Left ventricle myocardium superior (tissue), 1 donor: ENCODE measurements at places on chromosomes 1 and 21. TPM values are rescaled to one million over a fixed set of nuclear protein-coding genes. Genes with fewer than 3 reads are reported as not detected.
A peak's percentile ranks its signal among the peaks of the same experiment; 100 is the strongest.

NUDT17 gene
- total RNA-seq = 3.4 TPM

RBM11 gene
- not detected for total RNA-seq

HMGCS2 gene
- 149 TPM for total RNA-seq

CSMD2 gene
- 0.22 TPM for total RNA-seq

DIPK1A gene
- 7.3 TPM for total RNA-seq

ALX3 gene
- not detected for total RNA-seq

SLC44A5 gene
- total RNA-seq = 0.27 TPM

DNA sequence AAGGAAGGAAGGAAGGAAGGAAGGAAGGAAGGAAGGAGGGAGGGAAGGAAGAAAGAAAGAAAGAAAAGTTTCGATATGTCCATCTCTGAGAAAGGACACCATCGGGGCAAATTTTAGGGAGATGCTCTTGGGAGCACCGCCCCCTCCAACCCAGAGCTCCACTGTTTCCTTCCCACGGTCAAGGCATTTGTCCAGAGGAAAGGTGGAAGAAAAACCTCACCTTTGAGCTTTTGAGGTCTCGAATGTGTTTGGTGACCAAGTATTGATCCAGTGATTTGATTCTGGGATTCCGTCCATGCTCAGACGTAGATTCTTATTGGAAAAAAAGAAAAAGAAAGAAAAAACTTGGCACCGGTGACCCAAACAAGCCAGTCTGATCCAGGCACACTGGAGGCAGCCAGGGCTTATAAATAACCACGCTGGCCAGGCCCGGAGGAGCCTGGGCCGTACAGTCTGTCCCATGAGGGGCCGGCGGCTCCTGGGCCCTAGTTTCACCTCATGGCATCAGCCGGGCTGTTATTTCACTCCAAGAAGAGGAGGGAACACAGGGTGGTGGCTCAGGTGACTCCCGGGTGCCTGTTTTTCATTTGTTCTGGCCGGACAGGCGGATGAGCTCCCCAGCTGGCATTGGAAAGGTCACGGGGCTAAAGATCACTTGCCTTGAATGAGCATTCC lies 36.1 kb upstream of the SLC25A33 start:
- peak; percentile 63 for DNase-seq

- no peak for DNase-seq
These were observed 55.2 kb upstream of the TPTE start for GRCh38 chr21:10466200-10466599.

GRCh38 chr1:59690171-59690930 lies 124.4 kb upstream of the HOOK1 start:
- DNase-seq = no peak

DNA sequence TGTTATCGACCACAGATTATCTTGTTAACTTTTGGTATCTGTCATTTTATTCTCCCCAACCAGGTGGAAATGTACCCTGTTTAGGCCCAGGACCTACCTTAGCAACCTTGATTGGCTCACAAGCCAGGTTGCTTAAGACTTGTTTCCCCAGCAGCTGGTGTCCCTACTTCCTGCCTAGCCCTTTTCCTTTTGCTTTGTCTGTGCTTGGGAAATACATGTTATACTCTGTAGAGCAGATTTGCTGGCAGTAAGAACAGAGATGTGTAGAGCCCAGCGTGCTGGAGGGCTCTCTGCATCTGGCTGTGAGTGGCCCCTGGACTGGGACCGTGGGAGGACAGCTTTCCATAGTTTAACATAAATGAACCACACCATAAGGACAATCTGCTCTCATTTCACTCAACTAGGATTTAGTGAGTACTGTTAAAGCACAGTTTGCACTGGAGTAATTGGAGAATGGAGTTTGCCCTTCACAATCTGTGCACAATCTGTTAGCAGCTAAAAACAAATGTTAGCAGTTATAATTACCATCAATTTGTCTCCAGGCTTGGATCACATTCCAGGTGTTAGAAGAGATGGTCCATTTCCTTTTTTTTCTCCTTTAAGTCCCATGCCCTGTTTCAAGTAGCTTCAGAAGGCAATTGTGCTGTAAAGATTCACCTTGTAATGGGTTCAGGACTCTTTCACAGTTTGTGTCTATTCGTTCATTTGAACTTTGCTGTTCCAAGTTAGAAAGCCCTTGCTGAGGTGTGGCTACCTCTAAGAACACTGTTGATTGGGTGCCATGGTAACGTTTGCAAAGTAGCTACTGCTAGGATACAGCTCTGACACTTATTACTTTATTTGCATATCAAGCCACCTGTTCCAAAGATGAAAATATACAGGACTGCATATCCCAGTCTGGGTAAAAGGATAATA lies at the start of gene APOBEC4:
Gene APOBEC4, minus strand, starts transcription at position 770 of the 915 bp plus-strand sequence. CDS start 4,535 bp downstream, outside the sequence.
- DNase-seq = no peak

- DNase-seq = no peak
These were observed 67.6 kb upstream of the ST6GALNAC5 start for GRCh38 chr1:76799700-76800099.

DNA sequence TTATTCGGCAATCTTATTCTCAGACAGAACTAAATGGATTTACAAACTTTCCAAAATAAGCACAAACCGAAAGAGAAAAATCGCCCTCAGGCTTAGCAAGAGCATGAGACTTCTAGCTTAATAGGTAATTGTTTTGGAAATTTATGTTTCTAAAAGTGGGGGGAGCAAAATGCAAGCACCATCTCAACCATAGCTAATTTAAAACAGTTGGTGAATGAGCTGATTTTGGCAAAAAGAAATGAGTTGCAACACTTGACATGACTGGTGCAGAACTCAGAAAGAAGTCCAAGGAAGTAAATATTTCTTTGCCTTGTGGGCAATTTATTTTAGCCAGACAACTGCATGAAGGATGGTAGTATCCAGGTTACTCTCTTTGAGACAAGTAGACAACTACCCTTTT lies 71.5 kb upstream of the PTGFR start:
- no peak for DNase-seq

- DNase-seq = no peak
These were observed 123.2 kb downstream of the ADSS2 start for GRCh38 chr1:244328476-244328875.

GRCh38 chr1:163985700-163986099 lies 573.3 kb upstream of the PBX1 start:
- no peak for DNase-seq

- DNase-seq = no peak
These were observed 81.9 kb downstream of the SPATA17 start for GRCh38 chr1:217712925-217713597.

DNA sequence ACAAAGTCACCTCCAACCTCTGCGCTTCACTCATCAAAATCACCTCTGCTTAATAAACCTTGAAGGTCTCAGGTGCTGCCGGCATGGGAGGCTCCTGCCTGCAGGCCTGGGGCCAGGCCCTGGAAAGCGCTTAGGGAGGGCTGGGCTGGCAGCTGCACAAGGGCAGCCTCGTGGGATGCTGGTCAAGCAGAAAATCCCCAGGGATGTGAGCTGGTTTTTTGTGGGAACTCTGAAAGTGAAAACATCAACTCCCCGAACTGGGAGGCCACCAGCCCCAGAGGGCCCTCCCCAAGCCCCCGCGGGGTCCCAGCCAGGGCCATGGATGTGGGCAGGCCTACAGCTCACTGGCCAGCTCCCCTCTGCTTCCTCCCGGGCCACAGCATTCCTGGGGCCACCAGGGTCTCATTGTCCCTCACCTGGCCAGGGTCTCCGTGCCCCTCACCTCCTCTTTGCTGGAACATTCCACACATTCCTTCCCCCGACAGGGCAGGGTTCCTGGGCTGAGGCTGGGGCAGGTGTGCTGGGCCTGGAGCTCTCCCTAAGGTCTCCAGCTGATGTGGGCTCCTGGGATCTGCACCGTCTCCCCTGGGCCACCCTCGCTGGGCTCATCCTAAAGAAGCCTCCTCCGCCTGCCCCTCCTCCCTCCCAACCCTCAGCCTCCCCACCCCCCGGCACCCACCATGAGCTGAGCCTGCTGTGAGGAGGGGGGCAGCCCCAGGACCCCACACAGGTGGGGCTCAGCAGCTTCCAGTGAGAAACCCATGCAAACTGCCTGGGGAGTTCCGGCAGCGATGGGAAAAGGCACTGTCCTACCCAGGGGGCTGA lies 36.0 kb upstream of the POFUT2 start:
- peak; percentile 24 for DNase-seq

- no peak for DNase-seq
These were observed at the start of gene KRTAP19-1 for GRCh38 chr21:30480145-30480544. TSS of gene KRTAP19-1 (minus strand) at chr21:30480367. CDS start at chr21:30480317, 50 bp downstream.

DNA sequence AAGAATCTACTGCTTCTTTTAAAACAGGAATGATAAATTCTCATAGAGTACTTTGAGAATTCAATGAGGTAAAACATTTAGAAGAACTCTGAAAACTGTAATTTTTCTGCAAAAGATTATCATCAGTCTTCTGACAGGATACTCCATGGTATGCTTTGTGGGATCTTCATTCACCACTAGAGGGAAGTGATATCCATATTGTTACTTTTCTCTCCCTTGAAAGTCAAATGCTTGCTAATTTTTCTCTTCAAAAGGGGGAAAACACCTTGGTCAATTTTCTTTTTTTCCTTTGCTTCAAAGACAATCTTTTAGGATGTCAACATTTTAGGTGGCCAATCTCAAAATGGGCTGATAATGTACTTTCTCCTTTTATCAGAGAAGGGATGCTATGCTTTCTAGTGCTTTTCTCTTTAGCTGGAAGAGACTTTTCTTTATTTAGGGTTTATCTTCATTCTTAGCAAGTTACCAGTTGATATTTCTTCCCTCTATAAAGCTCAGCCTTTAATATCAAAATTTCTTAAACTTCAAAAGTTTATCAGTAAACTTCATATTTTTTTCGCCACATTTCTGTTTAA lies 95.5 kb downstream of the NEGR1 start:
- no peak for DNase-seq

- DNase-seq = no peak
These were observed 707.0 kb downstream of the AMY1C start for GRCh38 chr1:104456724-104457123.

DNA sequence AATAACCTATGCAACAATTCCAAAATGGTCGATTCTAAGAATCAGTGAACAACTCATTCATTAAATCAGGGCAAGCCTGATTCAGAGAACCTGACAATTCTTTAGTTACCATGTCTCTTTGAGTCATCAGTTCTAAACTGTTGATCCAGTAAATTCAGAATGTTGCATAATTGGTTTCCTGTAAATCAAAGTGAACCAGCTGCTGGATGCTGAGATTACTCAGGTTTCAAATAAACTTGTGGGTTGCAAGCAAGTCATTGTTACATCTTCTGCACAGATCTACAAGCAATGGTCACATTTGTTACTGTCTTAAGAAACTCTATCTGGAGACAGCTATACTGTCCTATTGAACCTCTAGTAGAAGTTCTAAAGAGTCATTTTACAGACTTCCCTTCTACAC lies 16.5 kb downstream of the PLA2G2D start:
- no peak for DNase-seq

DNA sequence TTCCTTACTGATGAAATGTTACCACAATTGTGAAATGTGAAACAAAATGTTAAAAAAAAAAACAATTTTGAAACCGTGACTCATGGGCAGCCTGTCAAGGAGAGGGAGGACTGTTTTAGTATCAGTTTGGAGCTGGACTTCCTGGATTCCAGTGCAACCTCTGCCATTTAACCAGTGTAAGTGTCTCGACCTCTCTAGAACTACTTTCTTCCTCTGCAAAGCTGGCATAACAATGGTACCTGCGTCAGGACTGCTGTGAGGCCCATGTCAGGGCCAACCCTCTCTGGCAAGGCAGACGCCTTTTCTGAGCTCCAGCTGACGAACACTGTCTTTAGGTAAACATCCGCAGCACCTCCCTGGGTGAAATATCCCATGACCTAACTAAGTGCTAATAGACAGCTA lies 20.9 kb downstream of the URB1 start:
- no peak for DNase-seq

DNA sequence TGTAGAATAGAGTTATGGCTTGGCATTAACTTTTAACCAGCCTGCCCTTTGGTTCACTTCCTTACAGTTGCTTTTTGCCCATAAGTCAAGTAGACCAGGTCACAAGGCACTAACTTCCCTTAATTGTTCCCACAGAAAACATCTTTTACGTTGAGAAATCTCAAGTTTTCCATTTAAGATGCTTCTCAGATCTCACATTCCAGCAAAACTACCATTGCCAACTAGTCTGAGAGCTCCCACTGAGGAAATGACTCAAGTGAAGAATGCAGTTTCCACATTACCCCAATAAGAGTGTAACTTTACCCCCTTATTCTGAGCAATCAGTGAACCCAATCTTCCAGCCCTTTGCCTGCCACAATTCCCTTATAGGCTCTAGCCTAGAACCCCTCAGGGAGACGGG lies 502.2 kb upstream of the OLFM3 start:
- no peak for DNase-seq

- no peak for DNase-seq
These were observed 66.1 kb downstream of the HTR6 start for GRCh38 chr1:19730793-19731192.

GRCh38 chr21:36854391-36854790 lies 112.1 kb downstream of the HLCS start:
- no peak for DNase-seq

GRCh38 chr1:29259802-29260441 lies 23.6 kb downstream of the PTPRU start:
- DNase-seq = peak; percentile 79

- no peak for DNase-seq
These were observed 54.4 kb upstream of the KCND3 start for GRCh38 chr1:112043901-112044300.

DNA sequence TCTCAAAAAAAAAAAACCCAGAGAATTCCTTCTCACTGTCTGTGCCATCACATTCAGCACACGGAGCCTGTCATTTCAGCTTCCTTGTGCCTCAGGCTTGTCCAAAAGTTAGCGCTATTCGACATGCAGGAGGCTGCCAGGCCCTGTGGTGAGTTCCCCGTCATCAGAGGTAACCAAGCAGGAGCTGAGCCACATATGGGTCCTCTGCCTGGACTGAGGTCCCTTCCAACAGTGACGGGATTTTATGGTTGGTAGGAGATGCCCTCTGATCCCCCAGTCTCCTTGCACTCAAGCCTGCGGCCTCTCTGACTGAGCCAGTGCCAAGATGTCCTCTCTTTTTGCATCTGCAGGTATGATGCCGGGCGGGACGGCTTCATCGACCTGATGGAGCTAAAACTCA lies 12.7 kb upstream of the CTRC start:
- no peak for DNase-seq

GRCh38 chr1:198890214-198890930 lies 251.5 kb downstream of the PTPRC start:
- DNase-seq = no peak

- no peak for DNase-seq
These were observed 111.6 kb downstream of the CYYR1 start for GRCh38 chr21:26461500-26461899.

- DNase-seq = no peak
These were observed 120.7 kb downstream of the SMYD2 start for GRCh38 chr1:214401666-214402065.

DNA sequence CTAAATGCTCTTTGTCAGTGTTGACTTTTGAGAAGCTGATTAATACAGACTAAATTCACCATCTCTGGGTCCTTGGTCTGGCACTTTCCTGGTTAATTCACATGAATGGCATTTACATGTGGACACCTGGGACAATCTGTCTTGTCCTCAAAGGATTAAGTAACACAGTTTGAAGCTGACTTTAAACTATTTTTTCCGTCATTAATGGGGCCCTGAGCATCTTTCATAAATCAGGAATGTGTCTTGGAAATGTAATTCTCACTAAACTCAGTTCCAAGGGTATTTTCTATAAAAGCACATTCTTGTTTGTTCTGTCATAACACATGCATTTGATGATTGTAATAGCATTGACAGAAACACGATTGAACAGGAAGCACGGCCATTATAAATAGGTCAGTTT lies 26.7 kb upstream of the NBL1 start:
- DNase-seq = no peak
